Endothelial cell of coronary artery (primary cell): ENCODE measurements at places on chromosomes 4 and X. TPM values are rescaled to one million over a fixed set of nuclear protein-coding genes. Genes with fewer than 3 reads are reported as not detected.

PLS3 gene
- 542 and 573 TPM in 2 replicates for total RNA-seq

EVC gene
- 11.6 and 33.7 TPM in 2 replicates for total RNA-seq

SERTM2 gene
- not detected in 2 replicates for total RNA-seq

RNF175 gene
- total RNA-seq: not detected in 2 replicates

ARHGEF6 gene
- 3.6 and 4.8 TPM in 2 replicates for total RNA-seq

ARSJ gene
- total RNA-seq: 42.9 and 64.5 TPM in 2 replicates

SPIN2A gene
- 0.18 and 0.19 TPM in 2 replicates for total RNA-seq

MAGED4 gene
- total RNA-seq: 7.1 and 10.5 TPM in 2 replicates

MAGEA8 gene
- not detected in 2 replicates for total RNA-seq

NDP gene
- 0.19 and 1.3 TPM in 2 replicates for total RNA-seq

CMC4 gene
- total RNA-seq: 5.7 and 6.0 TPM in 2 replicates

SOWAHB gene
- under 0.01 TPM in 2 replicates for total RNA-seq

HTN1 gene
- total RNA-seq: not detected in 2 replicates

CT47B1 gene
- total RNA-seq: not detected in 2 replicates

SSX4B gene
- total RNA-seq: not detected in 2 replicates

GPR143 gene
- 2.6 and 3.1 TPM in 2 replicates for total RNA-seq

COL25A1 gene
- total RNA-seq: 2.0 and 4.6 TPM in 2 replicates

GPRASP2 gene
- 16.0 and 21.1 TPM in 2 replicates for total RNA-seq

NHSL2 gene
- 21.1 and 21.6 TPM in 2 replicates for total RNA-seq

PLP2 gene
- 19.7 and 22.5 TPM in 2 replicates for total RNA-seq

GLRB gene
- 2.2 and 5.1 TPM in 2 replicates for total RNA-seq

CSAG1 gene
- not detected in 2 replicates for total RNA-seq

FRG2 gene
- total RNA-seq: not detected in 2 replicates

NIPAL1 gene
- 1.0 and 1.4 TPM in 2 replicates for total RNA-seq

CT45A10 gene
- not detected in 2 replicates for total RNA-seq

PAGE2B gene
- total RNA-seq: not detected in 2 replicates

TMEM47 gene
- total RNA-seq: 24.2 and 42.5 TPM in 2 replicates

DRD5 gene
- total RNA-seq: not detected in 2 replicates

TBX22 gene
- total RNA-seq: not detected in 2 replicates

EREG gene
- not detected in 2 replicates for total RNA-seq

DMD gene
- total RNA-seq: 7.0 and 10.4 TPM in 2 replicates

INPP4B gene
- total RNA-seq: 4.5 and 5.1 TPM in 2 replicates

SUPT20HL2 gene
- total RNA-seq: not detected in 2 replicates

RBM46 gene
- not detected in 2 replicates for total RNA-seq

TEX13C gene
- total RNA-seq: not detected in 2 replicates

SMPX gene
- total RNA-seq: not detected in 2 replicates

NEXMIF gene
- total RNA-seq: not detected in 2 replicates

SPANXA1 gene
- total RNA-seq: not detected in 2 replicates

PHF8 gene
- total RNA-seq: 12.1 and 17.9 TPM in 2 replicates

COL4A6 gene
- total RNA-seq: 3.5 and 10.0 TPM in 2 replicates

IGSF1 gene
- total RNA-seq: under 0.01 and 0.09 TPM in 2 replicates
